Islet precursor cell (in vitro differentiated cells): ENCODE measurements at places on chromosomes 11 and 22.
A peak's percentile ranks its signal among the peaks of the same experiment; 100 is the strongest.

DNA sequence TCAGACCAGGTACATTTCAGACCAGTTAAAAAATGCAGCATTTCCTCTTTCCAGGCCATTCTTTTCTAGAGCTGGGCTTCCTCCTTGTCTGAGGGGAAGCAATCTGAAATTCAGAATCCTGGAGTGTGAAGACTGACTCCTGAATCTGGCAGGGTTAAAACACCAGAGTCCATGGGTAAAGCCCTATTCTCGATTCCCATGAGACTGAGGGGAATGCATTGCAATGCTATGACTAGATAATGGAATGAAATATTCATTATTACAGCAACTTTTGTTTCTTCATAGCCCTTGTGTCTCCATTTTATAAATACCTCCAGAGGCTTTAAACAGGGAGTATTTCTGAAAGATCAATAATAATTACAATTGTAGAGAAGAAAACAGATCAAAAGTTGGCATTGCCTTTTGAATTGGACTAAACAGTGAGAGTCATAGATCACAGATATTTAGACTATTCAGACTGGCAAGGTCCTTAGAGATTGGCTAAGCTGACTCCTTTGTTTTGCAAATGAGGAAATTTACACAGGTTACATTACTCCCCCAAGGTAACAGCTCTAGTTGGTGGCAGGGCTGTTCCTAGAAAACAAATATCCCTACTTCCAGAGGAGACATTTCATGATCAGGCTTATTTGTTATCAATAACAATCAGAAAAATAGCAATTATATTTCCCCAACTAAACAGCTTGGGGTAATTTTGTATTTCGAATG is 632.6 kb upstream of the KIRREL3 start:
- no peak for DNase-seq

DNA sequence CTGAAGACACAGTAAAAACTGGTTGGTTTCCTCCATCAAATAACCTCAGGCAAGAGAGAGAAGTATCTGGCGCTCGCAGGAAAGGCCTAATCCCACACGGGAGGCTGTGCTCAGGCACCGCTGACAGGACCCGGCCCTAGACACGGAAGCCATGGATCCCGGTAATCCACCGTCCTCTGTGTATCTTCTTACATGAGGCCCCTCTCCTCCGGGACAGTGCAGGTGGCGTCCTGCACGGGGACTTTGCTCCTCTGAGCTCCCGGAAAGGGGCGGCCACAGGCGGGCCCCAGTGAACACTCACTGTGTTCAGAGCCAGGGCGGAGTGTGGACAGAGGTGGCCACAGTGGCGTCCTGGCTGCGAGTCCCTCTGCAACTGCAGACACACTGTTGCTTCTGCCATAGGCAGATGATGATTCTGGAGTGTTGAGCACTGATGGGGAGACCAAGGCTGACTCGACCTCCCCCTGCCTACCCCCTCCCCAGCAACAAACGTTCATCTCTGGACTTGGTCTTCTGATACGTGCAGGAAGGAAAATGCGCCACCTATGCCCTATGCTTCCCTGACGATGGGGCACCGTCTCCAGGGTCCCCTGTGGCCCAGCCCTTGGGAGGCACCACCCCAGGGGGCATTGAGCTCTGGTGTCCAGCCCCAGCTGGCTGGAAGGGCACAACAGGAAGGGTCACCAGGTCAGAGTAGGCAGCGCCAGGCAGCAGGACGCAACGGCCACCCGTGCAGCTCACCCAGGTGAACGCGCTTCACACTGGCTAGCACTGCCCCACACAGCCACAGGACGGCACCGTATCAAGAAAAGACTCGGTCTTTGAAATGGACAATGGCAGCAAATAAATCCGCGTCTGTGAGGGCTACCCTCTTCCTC is 95.7 kb downstream of the TRMU start:
- no peak for DNase-seq

DNA sequence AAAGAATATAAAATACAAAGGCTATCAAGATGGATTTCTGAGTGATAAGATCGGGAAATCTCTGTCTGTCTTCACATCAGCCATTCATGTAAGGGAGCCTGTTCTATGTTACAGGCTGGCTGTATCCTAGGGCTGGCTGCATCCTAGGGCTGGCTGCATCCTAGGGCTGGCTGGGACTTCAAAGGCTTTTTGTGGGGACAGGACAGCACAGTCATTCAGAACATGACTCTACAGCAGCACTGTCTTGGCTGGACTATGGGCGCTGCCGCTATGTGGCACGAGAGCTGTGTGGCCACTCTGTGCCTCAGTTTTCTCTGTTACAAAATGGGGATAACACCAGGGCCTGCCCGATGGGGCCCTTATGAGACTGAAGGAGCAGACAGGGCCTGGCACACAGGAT is 10.2 kb downstream of the ADAMTS8 start:
- DNase-seq, result no peak

- DNase-seq, result peak; percentile 60
Measured at GRCh38 chr11:16612566-16613261, 125.7 kb upstream of the C11orf58 start.

DNA sequence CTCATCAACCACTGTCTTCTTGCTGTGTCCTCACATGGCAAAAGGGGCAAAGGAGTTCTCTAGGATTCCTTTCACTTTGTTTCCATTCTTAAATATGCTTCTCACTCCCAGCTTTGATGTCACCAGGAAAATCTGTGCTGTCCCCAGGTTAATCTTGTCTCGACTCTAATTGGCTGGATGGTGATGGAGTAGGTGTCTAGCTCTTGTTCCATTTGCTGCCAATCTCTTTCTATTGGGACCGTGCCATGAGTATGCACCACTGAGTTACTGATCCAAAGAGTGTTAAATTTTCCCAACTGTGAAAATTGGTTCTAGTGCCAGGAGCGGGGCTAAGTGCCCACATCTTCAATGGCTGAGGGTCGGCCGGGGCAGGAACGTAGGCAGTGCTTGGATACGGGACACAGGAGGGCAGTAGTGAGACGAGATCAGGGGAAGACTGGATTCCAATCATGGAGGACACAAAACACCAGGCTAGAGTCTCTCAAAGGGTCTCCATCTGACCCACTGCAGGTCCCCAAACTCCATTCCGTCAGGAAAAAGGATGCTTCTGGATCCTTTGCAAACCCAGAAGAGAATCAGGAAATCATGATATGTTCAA is 47.7 kb upstream of the CSNK2A3 start:
- DNase-seq, result no peak

- DNase-seq, result peak; percentile 46
Measured at GRCh38 chr11:3217818-3218482, 663 bp downstream of the MRGPRG start.

- no peak for DNase-seq
Measured at GRCh38 chr11:46072172-46072964, 48.9 kb downstream of the PHF21A start.

GRCh38 chr22:35441489-35442100 is 41.7 kb downstream of the MCM5 start:
- DNase-seq, result no peak

DNA sequence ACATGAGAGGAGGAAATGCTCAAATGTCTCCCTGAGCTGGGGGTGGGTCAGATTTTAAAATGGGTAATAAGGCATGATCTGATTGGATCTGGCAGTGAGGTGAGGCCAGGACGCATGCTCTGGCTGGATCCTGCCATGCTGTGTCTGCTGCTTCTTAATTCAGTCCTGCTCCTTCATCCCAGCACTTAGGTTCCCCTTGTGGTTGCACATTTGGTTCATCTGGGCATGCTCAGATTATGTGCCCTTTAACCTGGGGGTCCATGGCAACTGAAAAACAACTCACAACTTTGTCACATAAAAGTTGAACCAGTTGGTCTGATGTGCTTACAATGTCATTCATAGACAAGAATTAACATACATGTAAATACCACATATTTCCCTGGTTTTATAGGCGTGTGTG is 67.9 kb downstream of the PIWIL4 start:
- no peak for DNase-seq

DNA sequence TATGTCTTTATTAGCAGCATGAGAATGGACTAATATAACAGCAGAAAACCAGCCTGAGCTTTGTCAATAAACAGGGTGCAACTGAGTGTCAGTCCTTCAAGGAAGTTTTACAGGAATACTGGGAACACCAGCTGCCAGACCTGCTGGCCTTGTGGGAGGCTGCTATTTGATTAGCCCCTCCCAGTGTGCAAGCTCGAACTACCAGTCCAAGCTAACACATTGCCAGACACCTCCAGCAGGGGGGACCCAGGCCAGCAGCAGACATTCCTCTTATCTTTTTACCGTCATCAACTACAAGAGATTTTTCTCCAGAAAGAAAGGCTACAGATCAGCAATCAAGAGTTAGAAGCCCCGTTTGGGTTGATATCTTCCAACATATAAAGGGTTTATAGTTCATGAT is 942.8 kb upstream of the TENM4 start:
- peak; percentile 71 for DNase-seq

DNA sequence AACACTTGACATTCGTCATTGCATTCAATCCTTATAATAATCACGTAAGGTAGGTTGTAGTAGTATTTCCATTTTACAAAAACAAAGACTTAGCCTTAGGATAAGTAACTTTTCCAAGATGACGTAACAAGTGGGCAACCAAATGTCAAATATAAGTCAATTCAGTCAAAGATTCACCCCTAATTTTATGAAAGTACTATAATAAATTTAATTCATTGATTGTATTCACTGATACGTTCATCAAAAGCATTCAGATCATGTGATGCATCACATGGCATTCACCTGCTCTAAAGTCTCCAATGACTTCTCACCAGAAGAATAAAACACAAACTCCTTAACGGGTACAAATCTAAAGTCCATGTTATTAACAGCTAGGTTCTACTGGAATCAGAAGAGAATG is 2.1 kb downstream of the KIF18A start:
- DNase-seq, result no peak

- peak; percentile 51 for DNase-seq
Measured at GRCh38 chr11:3614742-3615171, 27.0 kb downstream of the ART5 start.

DNA sequence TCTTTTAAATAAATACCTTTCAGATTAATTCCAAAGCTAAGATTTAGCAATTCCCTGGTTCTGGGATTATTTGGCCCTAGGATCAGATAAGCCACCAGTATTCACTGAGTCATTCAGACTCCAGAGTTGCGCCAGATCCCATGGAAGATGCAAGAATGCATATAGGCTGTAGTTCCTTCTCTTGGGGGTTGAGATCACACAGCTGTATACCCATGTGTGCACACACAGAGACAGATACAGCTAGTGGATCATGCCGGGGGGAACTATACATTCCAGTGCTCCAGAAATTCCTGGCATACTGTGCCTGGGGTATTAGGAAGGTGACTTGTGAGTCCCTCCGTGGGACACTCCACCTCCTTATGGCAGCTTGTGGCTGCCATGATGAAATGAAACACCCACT is 75.4 kb downstream of the ZBTB16 start:
- DNase-seq, result peak; percentile 91

GRCh38 chr11:8810540-8811301 is 100.3 kb upstream of the AKIP1 start:
- peak; percentile 90 for DNase-seq

- no peak for DNase-seq
Measured at GRCh38 chr22:24361976-24362646, 65.3 kb upstream of the ADORA2A start.
